ENCODE measurements at places on chromosomes 7 and 10. TPM values are rescaled to one million over a fixed set of nuclear protein-coding genes. Genes with fewer than 3 reads are reported as not detected.

The CDHR3 gene
- 2.9 TPM for total RNA-seq

GRCh38 chr10:94138391-94138790 is 144.7 kb downstream of the PLCE1 start:
- DNase-seq: no peak

GRCh38 chr7:42074076-42074475 is 162.9 kb downstream of the GLI3 start:
- no peak for DNase-seq

DNA sequence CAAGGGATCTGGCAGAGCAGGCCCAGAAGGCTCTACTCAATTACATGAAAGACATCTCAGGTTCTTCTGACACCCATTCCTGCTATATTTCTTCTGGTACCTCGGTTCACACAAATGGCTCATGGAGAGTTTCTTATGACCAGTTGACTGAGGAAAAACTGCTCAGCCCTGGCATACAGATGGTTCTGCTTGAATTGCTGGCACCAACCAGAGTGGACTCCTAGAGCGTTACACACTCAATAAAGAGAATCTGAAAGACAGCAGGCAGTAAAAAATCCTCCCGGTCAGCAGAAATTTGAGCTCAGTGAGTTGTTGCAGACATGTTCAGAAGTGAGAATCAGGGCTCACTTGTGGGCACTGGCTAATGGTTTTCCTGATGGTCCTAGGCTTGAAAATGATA is 434.4 kb downstream of the TCERG1L start:
- DNase-seq: no peak

GRCh38 chr7:8175929-8176369 is 86.0 kb downstream of the ICA1 start:
- no peak for DNase-seq

The SEC24C gene
- total RNA-seq: 52.6 TPM

The PRSS37 gene
- not detected for total RNA-seq

The PON1 gene
- total RNA-seq: not detected

The HECW1 gene
- total RNA-seq: not detected

The GBF1 gene
- 32.4 TPM for total RNA-seq

DNA sequence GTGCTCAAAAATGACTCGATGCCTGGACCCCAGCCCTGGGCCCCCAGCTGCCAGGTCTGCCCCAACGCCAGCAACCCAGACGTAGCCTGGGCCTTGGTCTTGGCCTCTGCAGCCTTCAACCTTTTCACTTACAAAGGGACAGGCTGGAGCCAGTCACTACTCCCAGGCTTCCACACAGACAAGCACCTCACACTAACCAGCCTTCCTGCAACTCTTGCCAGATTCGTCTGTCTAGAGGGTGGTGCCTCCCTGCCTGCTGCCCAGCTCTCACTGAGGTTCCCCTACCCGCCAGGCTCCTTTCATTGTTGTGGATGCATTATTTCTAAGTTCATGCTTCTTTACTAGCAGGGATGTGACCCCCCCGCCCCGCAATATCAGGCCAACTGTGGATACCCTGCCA is 56.3 kb downstream of the NUDCD3 start:
- DNase-seq: no peak

DNA sequence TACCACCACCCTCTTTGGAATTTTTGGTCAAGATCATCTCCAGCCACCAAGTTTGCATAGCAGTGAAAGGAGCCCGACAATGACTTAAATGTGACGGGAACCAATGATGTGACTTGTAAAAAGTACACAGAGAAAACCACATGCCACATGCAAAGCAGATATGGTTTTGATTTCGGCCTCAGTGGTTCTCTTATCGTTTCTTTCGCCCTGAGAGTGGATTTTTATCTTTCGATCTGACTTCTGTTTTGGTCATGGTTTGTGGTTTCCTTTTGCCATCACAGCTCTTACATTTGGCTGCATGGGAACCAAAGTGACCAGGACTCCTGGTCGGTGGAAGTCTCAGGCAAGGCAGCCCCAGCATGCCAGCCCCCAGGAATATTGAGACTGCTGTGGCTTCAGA is 31.5 kb downstream of the TCF7L2 start:
- DNase-seq: no peak

- DNase-seq: no peak
These were observed 336.9 kb upstream of the CDC14C start for GRCh38 chr7:48587475-48587874.

DNA sequence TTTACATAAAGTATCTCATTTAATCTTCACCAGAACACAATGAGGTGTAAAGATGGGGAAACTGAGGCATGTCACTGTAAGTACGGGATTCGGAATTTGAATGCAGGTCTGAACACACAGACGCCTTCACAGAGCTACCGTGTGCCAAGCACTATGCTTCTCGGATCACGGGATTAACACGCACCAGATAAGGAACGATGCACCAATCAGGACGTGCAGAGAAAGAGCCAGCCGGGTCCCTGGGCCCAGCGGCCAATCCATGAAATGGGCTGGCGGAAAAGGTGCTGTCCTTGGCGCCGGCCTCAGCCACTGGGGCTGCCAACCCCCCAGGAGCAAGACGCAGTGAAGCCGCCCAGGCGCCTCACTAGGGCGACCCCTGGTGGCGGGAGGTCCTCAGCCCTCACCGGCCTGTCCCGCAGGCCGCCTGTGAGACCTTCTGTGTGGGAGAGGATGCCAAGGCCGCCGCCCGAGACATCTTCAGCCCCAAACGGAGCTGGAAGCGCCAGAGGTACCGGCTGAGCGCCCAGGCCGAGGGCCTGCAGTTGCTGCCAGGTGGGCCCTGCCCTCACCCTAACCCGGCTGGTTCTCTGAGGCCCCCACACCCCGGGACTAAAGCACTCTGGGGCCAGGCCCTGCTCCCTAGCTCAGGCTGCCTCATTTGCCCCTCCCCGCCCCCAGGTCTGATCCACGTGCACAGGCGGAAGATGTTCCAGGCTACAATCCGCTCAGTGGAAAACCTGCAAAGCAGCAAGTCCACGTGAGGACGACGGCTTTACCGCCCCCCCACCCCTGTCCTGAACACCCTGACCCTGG is 15.6 kb downstream of the ATG9B start:
- DNase-seq: peak; percentile 85

The SHLD2 gene
- total RNA-seq: 17.6 TPM

The CPN1 gene
- not detected for total RNA-seq

GRCh38 chr7:134350709-134351108 is 34.0 kb upstream of the SLC35B4 start:
- DNase-seq: no peak

The ZNF316 gene
- total RNA-seq: 18.3 TPM

GRCh38 chr10:28248092-28248491 is 54.8 kb downstream of the MPP7 start:
- no peak for DNase-seq

GRCh38 chr10:11017570-11018431 is at the start of gene CELF2:
TSS of gene CELF2 (plus strand) at chr10:11017872. CDS start at chr10:11018090, 218 bp downstream.
- peak; percentile 74 for DNase-seq

The ADRB1 gene
- total RNA-seq: 60.9 TPM

GRCh38 chr10:92830478-92831389 is 17.6 kb upstream of the EXOC6 start:
- no peak for DNase-seq

GRCh38 chr10:7027913-7028808 is 382.7 kb downstream of the SFMBT2 start:
- no peak for DNase-seq

GRCh38 chr7:155166673-155167370 is 96.7 kb downstream of the HTR5A start:
- no peak for DNase-seq

DNA sequence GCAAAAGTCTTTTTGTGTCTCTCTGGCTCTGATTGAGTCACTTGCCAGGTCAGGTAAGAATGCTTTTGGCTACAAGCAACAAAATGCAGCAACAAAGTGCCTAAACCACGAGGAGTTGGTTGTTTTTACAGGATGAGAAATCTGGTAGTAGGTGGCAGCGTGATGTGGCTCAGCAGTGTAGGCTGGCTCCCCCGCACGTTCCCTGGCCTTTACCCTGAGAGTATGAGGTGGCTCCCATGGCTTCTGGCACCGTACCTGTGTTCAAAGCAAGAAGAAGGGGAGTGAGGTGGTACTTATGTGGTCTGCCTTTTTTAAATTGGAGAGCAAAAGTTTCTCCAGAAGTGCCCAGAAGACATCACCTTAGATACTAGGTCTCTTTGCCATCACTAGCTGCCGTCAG is 11.7 kb downstream of the PRKRIP1 start:
- DNase-seq: no peak

The NPSR1 gene
- not detected for total RNA-seq

The CCDC172 gene
- not detected for total RNA-seq

GRCh38 chr7:114879554-114879953 is 42.3 kb upstream of the MDFIC start:
- no peak for DNase-seq

DNA sequence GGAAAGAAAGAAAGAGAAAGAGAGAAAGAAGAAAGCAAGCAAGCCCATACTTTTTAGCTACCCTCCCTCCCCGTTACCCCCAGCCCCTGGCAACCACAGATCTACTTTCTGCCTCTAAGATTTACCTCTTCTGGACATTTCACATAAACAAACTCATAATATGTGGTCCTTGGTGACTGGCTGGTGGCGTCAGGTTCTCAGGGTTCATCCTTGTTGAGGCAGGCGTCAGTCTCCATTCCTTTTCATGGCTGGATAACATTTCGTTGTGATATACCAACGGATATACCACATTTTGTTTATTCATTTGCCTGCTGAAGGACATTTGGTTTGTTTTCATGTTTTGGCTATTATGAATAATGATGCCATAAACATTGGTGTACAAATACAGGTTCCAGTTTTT is 30.5 kb downstream of the CDH23 start:
- no peak for DNase-seq

GRCh38 chr10:132197271-132198067 is 10.7 kb downstream of the DPYSL4 start:
- DNase-seq: no peak

DNA sequence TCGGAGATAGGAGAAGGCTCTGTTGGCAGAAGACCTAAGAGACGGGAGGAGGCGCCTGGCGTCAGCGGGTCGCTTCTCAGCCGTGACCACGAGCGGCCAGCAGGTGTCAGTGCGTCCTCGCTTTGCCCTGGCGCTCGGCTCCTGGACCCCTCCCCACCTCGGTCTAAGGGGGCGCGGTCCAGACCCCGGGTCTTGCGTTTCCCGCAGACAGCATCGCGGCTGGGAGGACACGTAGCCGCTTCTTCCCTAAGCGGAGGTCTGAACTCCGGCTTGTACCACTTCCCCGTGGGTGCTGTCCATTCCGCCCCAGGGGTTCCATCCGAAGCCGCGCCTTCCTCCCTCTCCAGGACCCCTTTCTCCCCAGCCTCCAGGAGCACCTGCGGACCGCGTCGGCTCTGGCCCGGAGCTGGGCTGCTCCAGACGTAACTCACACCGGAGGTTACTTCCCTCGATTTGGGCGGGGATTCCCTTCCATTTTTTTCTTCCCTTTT is 593 bp upstream of the ADRA2A start:
- peak; percentile 57 for DNase-seq

DNA sequence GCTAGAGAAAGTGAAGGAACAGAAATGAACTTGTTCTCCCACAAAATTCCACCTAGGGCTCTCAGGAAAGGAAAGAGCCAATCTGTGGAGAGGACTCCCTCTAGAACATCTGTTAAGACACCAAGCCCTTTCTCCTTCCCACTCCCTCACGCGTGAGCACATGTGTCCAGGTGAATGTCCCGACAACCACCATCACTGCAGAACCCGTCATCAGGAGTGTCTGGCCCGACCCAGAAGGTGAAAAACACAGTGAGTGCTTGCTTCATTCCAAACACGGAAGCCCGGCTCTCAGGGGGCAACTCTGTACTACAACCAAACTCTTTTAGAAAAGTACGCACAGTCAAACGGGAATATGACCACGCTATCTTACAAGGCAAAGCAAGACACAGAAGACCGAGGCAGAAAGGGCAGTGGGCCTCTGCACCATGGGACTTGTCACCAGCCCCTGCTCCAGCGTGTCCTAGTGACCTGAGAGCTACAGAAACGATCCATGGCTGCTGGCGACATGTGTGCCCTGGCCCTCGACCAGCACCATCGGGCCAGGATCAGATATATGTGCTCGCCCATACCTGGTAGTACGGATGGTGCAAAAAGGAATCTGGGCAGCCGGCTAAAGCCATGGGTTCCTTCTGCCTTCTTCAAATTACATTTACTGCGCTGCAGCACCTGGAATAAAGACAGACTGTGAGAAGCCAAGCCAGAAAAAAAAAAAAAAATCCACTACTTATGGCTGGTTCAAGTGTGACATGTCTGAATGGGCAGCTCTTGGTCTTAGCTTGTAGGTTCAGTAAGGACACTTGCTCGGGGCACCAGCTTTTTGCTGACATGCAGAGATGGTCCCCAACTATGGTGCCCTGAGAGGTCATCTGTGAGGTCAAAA is 50.8 kb downstream of the GRB10 start:
- DNase-seq: no peak
